ENCODE measurements at places on chromosomes 1 and 21. TPM values are rescaled to one million over a fixed set of nuclear protein-coding genes. Genes with fewer than 3 reads are reported as not detected.

Gene GNG4
- total RNA-seq, result 40.5 TPM

- DNase-seq, result no peak
These were observed 28.0 kb upstream of the GLIS1 start for GRCh38 chr1:53766831-53767405.

Gene ZNF648
- 1.6 TPM for total RNA-seq

Gene AMIGO1
- total RNA-seq, result 7.4 TPM

DNA sequence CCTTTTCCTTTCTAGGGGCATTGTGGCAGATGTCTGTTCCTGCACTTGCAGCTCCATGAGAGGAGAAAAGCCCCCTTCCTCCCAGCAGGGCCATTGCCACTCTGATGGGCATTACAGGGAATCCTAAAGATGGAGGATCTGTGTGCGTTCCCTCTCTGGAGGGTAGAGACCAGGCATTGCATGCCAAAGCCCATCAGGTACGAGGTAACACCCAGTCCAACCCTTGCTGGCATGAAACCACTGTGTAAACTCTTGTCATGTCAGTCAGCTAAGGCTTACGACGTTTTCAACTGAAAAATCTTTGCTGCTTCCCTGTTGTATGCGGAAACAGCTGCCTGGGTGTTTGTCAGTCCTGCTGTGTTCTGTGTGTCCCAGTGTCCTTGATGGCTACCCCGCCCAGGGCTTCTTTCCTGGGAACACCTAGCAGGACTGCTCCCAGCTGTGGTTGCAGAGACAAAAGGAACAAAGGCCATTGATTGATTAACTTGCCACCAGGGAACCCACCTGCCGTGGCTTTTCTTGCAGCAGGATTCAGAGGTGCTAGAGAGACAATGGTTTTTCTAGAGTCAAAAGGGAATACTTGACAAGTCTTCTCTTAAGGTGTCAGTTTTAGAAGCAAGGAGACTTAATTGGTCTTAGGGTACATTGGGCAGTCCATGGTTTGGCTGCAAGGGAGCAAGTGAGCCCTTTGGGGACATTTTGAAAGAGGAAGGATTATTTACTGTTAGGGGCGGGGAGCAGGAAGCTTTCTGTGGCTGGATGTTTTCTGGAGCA is 24.6 kb downstream of the B3GALT5 start:
- DNase-seq, result no peak
